ENCODE measurements at places on chromosomes 3 and 15.

GRCh38 chr3:9500108-9501050, 53.2 kb downstream of the LHFPL4 start:
- DNase-seq, result no peak

- no peak for DNase-seq
These were observed 33.5 kb downstream of the EBLN2 start for GRCh38 chr3:73094951-73095350.

- DNase-seq, result no peak
These were observed 1.6 kb upstream of the ONECUT1 start for GRCh38 chr15:52791776-52792175.

DNA sequence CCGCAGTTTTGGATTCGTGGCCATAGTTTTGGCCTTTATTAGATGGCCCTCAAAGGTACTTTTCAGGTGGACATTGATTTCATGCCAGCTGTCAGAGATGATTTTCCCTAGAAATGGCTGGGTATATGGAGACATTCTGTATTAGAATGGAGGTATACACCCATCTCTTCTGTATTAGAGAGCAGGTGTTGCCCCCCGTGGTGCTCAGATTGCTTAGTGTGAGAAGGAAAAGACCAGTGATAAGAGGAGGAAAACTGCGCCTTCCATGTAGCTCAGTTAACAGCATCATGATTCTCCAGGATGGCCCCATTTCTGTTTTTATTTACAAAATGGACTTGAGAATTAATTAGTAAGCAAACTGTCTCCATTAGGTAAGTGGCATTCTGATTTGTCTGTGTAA, 145.9 kb downstream of the IGF1R start:
- DNase-seq, result no peak

- no peak for DNase-seq
These were observed 191.0 kb downstream of the EPHB1 start for GRCh38 chr3:134985864-134986715.

- no peak for DNase-seq
These were observed 11.8 kb upstream of the CCR8 start for GRCh38 chr3:39317571-39318169.

- no peak for DNase-seq
These were observed 309.6 kb upstream of the TLE3 start for GRCh38 chr15:70407336-70407670.

DNA sequence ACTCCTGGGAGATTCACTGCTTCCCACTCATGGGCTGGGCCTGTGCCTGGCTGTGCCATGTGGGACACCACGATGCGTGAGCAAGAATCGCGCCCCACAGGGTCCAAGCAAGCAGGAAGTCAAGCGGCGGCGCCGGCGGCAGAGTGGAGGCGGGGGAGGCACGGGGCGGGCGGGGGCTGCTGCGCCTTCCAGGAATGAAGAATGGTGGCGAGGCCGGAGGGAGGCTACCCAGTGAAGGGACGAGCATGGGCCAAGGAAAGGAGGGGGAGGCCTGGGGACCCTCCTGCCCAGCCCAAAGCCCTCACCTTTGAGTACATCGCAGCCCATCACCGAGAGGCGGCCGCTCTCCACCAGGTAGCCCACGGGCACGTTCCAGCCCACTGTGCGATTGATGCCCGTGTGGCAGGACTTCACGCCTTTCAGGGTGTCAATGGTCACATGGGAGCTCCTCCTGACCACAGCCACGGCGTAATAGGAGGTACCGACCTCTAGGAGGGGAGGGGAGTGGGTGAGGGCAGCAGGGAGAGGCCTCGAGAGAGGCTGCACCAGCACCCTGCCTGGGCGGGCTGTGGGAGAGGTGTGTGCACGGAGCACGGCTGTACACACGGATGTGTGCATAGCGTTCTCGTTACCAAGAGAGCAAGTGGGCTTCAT, 5.5 kb downstream of the MELTF start:
- no peak for DNase-seq

GRCh38 chr15:31230630-31231485, 95.8 kb upstream of the KLF13 start:
- no peak for DNase-seq

- DNase-seq, result no peak
These were observed 260.7 kb upstream of the UMPS start for GRCh38 chr3:124469555-124469954.

DNA sequence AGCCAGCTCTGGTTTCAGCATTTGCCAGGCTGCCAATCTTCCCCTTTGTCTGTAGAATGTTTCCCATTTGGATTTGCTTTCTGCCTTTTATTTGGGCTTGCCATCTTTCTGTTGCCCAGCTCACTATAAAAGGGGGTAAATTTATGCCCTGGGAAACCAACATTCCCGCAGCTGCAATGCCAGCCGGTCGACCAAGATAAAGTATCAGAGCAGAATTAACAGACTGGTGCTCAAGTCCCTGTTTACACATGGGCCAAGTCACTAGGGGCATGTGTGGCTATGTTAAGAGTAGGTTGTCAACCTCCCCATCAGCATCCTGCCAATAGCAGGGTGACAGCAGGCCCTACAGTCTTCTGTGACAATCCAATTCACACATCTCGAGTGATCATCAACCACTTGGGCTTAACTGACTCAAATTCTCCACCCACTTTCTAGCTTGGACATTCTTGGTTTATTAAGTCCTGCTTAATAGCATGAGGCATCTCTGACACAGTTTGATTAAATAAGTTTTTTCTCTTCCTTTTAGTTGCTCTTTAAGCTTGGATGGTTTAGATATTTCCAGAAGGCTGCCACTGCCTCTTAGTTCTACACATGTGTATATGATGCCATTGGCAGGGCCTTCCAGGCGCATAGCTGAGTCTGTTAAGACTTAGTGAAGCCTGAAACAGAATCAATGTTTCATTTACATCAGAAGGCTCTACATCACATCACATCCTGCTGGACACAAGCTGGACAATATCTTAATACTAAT, 24.1 kb upstream of the VEPH1 start:
- DNase-seq, result no peak

DNA sequence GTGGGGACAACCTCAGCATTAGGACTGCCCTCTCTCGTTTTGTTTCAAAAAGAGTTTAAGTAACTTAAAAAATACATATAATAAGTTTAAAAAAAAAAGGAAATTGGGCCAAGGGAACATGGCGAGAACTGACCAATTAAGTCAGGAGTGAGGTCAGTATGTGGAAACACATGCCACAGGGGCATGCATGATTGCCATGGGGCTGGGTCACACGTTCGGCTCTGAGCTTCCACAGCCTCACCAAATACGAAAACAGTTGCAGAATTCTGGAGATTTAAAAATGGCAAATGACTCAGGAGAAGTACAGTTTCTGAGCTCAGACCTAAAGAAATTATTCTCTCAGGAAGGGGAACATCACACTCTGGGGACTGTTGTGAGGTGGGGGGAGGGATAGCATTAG, 24.1 kb downstream of the PDE8A start:
- no peak for DNase-seq

- DNase-seq, result no peak
These were observed 51.7 kb downstream of the UBP1 start for GRCh38 chr3:33388374-33389100.

DNA sequence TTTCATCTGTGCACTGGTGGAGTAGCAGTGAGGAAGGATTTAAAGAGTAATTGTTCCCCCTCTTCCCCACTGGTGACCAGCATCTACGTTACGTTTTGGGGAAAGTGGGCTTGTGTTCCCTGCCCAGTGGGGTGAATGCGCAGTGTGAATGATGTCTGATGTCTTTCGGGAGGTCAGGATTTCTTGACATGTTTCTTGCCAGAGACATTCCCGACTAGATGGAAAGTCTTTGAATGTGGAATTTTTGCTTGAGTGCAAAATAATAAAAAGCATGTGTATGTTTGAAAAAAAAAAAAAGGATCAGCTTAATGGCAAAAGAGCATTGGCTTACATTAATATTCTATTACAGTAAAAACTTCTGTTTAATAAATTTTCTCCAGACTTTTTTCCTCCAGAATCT, 632.2 kb downstream of the FOXP1 start:
- DNase-seq, result no peak

DNA sequence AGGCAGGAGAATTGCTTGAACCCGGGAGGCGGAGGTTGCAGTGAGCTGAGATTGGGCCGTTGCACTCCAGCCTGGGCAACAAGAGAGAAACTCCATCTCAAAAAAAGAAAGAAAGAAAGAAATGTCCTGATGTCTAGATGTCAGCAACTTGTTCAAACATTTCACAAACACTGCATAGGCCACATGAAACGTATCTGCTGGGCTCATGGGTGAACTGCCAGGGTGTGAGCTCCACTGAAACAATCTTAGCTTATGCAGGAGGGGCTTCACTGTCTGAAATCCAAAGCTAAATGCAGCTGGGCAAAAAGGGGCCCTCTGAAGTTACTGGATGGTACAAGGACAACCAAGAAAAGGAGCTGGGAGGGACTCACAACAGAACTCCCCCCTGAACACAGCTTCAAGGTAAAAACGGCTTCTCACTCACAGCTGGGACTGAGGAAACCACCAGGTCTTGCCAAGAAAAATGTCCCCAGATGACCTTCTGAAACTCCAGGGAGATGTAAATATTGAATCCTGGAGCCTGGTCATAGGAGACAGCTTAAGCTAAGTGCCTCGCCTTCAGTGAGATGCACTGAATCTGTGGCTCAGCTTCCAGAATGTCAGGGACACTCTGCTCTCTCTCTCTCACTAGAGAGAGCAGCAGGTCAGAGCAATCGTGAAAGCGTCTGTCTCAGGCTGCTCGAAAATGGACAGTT, 31.9 kb downstream of the SEC61A1 start:
- DNase-seq, result no peak

- no peak for DNase-seq
These were observed 30.2 kb downstream of the MCCC1 start for GRCh38 chr3:183069086-183069485.
